NCI-H510A treated with DMSO at 0.1 percent for 48 hours (cell line): ENCODE measurements at places on chromosomes 4 and X.

DNA sequence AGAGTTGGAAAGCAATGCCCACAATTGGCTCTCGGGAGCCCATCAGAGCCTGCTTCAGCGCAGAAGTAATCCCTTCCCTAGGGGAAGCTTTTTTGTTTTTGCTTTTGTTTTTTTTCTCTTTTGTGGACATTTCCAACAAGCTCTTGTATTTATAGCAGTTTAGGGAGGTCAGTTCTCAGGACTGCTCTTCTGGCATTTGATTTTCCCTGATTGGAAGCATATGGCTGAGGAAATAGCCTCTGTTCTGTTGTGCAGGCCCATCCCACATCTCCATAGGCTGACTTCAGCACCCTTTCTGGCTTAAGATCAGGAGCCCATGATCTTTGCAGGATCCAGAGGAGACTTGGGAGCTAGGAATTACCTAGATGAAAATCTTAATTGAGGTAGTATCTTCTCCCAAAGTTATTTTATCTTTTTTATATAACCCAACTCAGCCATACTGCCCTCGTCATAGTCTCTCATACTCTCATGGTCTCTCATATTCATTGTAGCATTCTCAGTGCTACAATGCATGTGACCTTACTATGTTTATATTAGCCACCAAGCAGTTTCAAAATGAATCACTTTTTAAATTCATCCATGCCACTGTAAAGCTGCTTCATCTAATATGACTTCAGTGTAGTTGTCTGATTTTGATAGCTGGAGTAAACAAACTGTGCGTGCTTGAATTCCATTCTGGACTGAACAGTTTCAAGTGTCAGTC is 16.7 kb downstream of the PAGE4 start:
- DNase-seq: no peak

DNA sequence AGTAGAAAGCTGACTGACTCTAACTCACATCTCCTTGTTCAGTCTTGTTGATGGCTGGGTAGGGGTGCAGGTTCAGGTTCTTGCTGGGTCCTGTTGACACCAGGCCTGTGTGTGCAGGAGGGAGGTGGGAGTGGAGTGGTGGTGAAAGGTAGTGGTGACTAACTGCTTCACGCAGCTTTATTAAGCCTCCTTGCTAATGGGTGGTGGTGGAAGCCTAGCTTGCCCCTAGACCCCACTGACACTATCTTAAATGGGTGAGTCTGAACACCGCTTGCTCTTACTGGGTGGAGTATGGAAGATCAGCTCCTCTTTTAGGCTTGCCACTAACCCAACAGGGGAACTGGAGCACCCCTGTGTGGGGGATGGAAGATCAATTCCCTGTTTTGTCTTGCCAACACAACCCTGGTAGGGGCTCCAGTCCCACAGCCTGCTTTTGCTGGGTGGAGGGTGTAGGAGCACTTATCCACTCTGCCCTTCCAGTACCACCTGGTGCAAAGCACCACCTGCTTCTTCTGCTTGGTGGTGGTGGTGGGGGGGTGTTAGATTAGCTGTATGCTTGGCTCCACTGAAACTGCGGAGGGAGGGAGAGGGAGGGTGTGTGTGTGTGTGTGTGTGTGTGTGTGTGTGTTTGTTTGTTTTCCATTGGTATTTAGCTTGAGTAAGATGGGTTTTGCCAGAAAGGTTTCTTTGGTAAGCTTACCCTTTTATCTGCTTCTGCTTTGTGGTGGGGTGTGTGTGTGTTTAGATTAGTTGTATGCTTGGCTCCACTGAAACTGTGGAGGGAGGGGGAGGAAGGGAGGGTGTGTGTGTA is 25.6 kb downstream of the KDM6A start:
- DNase-seq: peak; percentile 70

DNA sequence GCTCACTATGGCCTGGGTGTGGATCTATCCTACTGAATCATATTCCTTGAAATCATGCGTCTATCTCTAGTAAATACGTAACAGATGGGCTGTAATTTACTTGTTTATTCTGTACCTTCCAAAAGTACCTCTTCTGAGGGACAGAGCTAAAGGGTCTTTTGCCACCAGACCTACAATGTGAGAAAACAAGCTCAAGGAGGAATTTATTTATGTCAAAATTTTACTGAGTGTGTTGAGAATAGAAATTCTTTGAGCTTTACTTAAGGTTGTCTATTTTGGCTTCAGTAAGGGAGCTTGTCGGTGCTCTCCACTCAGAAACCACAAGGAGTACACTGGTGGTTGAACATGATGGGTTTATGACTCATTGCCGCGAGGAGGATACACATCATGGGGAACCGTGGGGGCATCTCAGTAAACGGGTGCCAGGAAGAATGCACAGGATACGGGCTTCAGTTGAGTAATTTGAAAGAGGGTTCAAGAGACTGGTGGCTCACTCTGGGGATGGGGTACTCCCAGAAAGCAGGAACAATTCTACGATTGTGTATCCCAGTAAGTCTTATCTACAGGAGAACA is 3.0 kb downstream of the ANK2 start:
- peak; percentile 24 for DNase-seq

GRCh38 chrX:134738445-134738844 is 80.2 kb upstream of the PLAC1 start:
- no peak for DNase-seq

DNA sequence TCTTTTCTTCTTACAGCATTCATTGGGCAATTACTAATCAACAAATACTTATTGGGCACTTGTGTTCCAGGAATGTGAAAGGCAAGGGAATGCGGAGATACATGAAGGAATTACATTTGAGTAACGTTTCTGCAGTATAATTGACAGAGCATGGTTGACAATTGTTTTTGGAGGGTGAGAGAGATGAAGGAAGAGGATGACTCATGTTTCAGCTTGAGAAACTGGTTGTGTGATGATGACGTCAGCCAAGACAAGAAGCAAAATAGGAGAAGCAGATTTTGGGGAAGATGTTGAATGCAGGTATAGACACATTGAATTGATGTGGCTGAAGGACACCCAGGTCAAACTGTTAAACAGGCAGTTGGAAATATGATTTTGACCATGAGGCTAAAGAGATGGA is 8.0 kb upstream of the CPEB2 start:
- DNase-seq: no peak

DNA sequence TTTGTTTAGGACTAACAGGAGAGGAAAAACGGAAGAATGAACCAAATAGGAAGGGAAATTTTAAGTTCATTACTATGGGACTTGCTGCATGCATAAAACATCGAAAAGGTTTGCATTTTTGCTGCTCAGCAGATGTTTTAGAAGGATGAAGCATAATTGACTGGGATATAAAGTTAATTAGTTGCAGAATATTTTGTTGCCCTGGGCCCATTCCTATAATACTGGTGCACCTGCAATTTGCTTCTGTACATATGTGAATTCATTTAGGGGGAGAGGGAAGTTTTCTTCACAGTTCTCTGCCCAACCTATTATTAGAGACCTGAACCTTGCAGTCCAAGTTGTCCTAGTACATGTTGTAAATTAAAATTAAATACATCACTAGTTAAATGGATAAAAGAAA is 232.0 kb downstream of the UGT8 start:
- DNase-seq: no peak

DNA sequence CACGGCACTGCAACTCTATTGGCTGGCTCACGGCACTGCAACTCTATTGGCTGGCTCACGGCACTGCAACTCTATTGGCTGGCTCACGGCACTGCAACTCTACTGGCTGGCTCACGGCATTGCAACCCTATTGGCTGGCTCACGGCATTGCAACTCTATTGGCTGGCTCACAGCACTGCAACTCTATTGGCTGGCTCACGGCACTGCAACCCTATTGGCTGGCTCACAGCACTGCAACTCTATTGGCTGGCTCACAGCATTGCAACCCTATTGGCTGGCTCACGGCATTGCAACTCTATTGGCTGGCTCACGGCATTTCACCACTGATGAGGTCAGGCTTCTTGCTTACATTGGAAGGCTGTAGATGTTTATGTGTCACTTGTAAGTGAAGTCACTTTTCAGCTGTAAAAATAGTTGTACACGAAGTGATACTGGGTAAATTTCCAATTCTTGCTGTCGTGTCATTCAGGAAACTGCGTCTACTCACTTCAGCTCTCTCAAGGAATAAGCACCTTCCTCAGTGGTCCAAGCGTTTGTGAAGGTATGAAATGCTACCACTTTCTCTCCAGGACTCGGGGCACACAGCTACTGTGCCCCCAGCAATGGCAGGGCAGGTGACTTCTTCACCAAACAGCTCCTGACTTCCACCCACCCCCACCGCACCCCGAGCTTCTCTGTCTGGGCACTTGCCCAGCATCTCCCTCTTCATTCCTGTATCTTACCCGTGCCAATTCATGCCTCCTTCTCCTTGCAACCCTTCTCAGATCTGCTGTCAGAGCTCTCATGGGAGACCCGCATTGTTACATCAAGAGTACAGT is 141.3 kb downstream of the AFAP1 start:
- no peak for DNase-seq

- no peak for DNase-seq
Observed at GRCh38 chr4:133498149-133498548, 349.1 kb downstream of the PCDH10 start.

DNA sequence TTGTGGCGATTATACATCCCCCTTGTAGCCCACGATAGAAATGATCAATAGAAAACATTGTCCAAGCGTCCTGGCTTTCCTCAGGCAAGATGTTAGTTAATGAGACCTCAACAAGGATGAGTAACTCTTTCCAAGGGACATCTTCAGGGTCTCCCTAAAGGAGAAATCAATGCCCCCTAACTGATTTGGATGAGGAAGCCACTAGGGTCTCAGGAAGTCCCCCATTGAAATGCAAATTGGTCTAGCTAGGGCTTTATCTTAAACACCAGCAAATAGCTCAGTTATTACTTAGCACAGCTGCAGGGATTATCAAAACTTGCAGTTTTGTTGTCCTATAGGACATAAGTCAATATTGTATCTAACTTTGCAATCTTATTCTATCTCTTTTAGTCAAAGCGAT is 721.5 kb downstream of the IL1RAPL1 start:
- DNase-seq: no peak

- DNase-seq: no peak
Observed at GRCh38 chr4:162586266-162586665, 422.5 kb upstream of the FSTL5 start.

GRCh38 chr4:138852681-138853080 is 162.9 kb upstream of the NOCT start:
- DNase-seq: no peak

GRCh38 chr4:79177388-79177787 is 148.5 kb downstream of the NAA11 start:
- DNase-seq: no peak

- no peak for DNase-seq
Observed at GRCh38 chr4:186030795-186031194, 38.2 kb upstream of the TLR3 start.

GRCh38 chr4:182699795-182700194 is 217.4 kb downstream of the DCTD start:
- no peak for DNase-seq

DNA sequence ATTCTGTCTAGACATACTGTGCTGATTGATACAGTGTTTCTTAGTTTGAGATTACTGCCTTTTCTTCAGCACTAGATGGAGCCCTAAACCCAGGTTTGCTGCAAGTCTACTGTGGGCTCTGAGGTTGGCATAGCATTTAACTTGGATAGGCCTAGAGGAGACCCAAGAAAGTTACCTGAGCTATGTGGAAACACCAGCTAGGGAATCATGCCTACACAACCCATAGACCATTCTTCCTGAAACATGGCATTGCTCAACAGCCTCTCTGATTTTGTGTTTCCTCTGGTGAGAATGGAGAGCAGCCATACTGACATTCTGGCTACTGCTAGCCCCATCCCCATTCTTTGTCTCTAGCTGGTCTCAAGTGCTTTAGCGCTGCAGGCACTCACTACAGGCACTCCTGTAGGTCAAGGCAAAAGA is 287.7 kb upstream of the PCDH18 start:
- peak; percentile 17 for DNase-seq

GRCh38 chr4:86921608-86922252 is 13.1 kb upstream of the AFF1 start:
- DNase-seq: no peak

DNA sequence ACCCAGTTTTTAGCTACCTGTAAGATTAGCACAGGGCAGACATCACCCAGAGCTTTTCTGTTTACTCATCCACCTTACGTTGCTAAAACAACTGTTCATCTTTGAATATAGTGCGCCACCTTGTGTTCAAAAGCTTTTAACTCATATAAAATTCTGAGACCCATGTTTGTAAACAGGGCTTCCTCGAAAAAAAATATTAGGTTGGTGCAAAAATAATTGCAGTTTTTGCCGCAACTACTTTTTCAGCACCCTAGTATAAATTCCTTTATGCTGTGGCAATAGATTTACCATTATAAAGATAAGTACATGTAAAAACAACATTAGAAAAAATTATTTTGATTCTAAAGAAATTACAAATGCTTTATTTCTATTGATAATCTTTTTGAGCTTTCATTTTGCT is 147.9 kb downstream of the LRBA start:
- DNase-seq: peak; percentile 71

DNA sequence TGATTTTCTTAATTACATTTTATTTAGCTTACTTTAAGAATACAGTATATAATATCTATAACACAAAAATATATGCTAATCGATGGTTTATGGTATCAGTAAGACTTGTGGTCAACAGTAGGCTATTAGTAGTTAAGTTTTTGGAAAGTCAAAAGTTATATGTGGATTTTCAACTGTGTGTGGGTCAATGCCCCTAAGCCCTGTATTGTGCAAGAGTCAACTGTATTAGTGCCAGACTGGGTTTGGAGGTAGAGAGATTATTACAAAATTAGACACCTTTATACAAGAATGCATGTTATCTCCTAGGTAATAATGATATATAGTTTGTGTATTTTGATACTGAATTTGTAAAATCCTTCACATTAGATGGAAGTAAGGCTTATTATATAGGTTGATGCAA is 100.3 kb upstream of the PRR32 start:
- no peak for DNase-seq

GRCh38 chrX:110044346-110045249 is 41.7 kb downstream of the TMEM164 start:
- no peak for DNase-seq

GRCh38 chr4:41579526-41579925 is 41.6 kb downstream of the LIMCH1 start:
- DNase-seq: no peak

GRCh38 chr4:26000274-26000950 is 86.4 kb downstream of the SMIM20 start:
- DNase-seq: no peak

GRCh38 chrX:102491766-102492165 is 20.2 kb upstream of the TCP11X2 start:
- no peak for DNase-seq
